ENCODE measurements at places on chromosomes 6 and 20. TPM values are rescaled to one million over a fixed set of nuclear protein-coding genes. Genes with fewer than 3 reads are reported as not detected.
A peak's percentile ranks its signal among the peaks of the same experiment; 100 is the strongest.

Gene CTAGE9
- not detected for total RNA-seq

Gene ZC2HC1B
- total RNA-seq, result 0.28 TPM

Gene LRRN4
- 0.13 TPM for total RNA-seq

Gene TREM1
- total RNA-seq, result 0.38 TPM

Gene PNISR
- total RNA-seq, result 86.4 TPM

Gene CLVS2
- 0.28 TPM for total RNA-seq

Gene DEFB132
- total RNA-seq, result not detected

Gene FRK
- total RNA-seq, result 0.08 TPM

Gene FLRT3
- 6.3 TPM for total RNA-seq

Gene PEX3
- total RNA-seq, result 16.3 TPM

Gene FAM209B
- 0.56 TPM for total RNA-seq

Gene METTL24
- 6.5 TPM for total RNA-seq

Gene C4B
- total RNA-seq, result 4.6 TPM

Gene DDX27
- total RNA-seq, result 29.6 TPM

- H3K27me3 ChIP-seq, result peaks cover 2% of the 10 kb centered on the region
- H3K36me3 ChIP-seq, result peaks cover 8% of the 10 kb centered on the region
- H3K27ac ChIP-seq, result no peak overlapping the region
- peak overlapping the region; percentile 88 for H3K4me3 ChIP-seq
These were observed 464 bp downstream of the EHMT2 start for GRCh38 chr6:31896856-31897611.

DNA sequence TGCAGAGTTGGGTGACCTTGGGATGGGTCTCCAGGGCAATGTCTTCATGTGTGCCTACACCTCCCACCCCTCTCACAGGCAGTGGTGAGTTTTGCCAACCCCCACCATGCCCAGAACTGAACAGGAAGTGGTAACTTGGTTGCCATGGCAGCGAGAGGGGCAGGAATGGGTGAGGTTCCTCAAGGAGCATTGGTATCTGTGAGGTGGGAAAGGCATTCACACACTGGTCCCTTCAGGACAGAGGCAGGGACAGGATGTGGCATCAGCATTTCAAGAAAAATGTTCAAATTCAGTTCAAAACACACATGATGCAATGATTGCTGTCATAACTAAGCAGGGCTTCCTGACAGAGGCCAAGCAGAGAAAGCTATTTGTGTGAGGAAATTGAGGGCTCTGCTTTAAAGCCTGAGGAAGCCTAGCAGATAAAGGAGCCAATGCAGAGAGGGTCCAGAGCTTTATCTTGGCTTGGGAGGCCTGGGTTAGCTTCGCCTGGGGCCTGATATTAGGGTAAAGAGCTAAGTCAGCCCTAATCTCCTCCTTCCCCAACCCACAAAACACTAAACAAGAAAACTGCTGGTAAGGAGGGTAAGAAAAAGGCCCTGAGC is 551 bp downstream of the TREML2 start:
- H3K27me3 ChIP-seq, result peaks cover 3% of the 10 kb centered on the region
- peaks cover 24% of the 10 kb centered on the region for H3K4me1 ChIP-seq
- peak; percentile 18 for DNase-seq

- no peak for DNase-seq
- peaks cover 40% of the 10 kb centered on the region for H3K4me1 ChIP-seq
- peak overlapping the region; percentile 62 for H3K4me3 ChIP-seq
- peaks cover 11% of the 10 kb centered on the region for H3K27me3 ChIP-seq
These were observed 1.0 kb upstream of the TOMM34 start for GRCh38 chr20:44961011-44961869.

- H3K36me3 ChIP-seq, result no peaks in the 10 kb centered on the region
- peak; percentile 76 for DNase-seq
- H3K27ac ChIP-seq, result peak overlapping the region; percentile 81
- peaks cover 6% of the 10 kb centered on the region for H3K27me3 ChIP-seq
- peaks cover 27% of the 10 kb centered on the region for H3K4me1 ChIP-seq
These were observed 658 bp downstream of the RIN2 start for GRCh38 chr20:19758501-19759331.

GRCh38 chr6:25342802-25343201 is 63.6 kb downstream of the CARMIL1 start:
- H3K27ac ChIP-seq, result no peak overlapping the region
- no peaks in the 10 kb centered on the region for H3K36me3 ChIP-seq
- DNase-seq, result no peak

GRCh38 chr6:16412982-16413381 is 174.6 kb downstream of the GMPR start:
- H3K4me3 ChIP-seq, result no peak overlapping the region
- no peak overlapping the region for H3K27ac ChIP-seq
- H3K36me3 ChIP-seq, result no peaks in the 10 kb centered on the region
- peaks cover 1% of the 10 kb centered on the region for H3K27me3 ChIP-seq
- no peaks in the 10 kb centered on the region for H3K4me1 ChIP-seq

DNA sequence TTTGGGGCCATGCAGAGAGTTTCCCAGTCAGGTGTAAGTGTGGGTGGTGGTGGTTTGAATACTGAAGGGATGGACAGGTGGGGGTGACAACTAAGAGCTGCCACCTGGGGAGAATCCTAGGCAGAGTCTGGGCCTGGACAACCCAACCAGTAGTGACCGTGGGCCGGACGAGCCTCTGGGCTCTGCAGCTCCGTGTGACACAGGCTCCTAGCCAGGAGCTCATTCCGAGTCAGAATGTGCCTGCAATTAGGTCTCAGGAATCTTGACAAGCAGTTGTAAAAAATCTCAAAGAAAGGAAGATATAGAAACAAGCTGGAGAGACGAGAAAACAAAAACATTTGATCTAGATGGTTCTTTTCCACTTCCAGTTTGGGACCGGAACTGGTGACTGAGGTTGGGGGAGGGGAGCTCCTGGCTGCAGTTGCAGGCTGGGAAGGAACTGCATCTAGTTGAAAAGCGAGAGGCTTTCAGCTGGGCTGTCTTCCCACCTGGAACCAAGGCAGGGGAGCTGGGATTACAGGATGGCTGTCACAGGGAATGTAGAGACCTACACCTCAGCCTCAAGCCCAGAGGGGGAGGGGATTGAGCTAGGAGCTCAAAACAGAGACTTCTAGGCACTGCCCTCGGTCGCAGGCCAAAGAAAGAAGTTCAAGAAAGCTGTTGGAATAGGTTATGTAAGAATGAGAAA is 156.9 kb downstream of the PAX1 start:
- peaks cover 9% of the 10 kb centered on the region for H3K27me3 ChIP-seq
- H3K27ac ChIP-seq, result no peak overlapping the region
- peaks cover 15% of the 10 kb centered on the region for H3K4me1 ChIP-seq
- no peak for DNase-seq
- H3K4me3 ChIP-seq, result no peak overlapping the region

GRCh38 chr6:126926926-126927325 is 191.5 kb upstream of the RSPO3 start:
- H3K36me3 ChIP-seq, result no peaks in the 10 kb centered on the region
- H3K27ac ChIP-seq, result no peak overlapping the region
- H3K4me1 ChIP-seq, result no peaks in the 10 kb centered on the region
- H3K27me3 ChIP-seq, result no peaks in the 10 kb centered on the region

DNA sequence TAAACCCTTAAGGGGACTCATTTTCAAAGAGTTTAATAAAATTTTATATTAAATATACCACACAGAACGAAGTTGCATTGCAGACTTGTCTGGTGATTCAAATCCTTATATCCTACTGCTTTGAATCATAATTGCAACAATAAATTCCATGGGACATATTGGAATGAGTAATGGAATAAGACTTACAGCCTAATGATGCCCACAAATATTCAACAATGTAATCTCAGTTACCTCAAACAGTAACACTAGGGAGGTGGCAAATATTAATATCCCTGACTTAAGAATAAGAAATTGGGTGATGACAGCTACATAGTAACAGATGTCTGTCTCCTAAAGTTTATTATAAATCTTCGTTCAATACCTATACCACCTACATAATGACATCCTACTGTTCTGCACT is 52.6 kb downstream of the BMP5 start:
- no peak overlapping the region for H3K4me3 ChIP-seq
- H3K4me1 ChIP-seq, result peaks cover 2% of the 10 kb centered on the region
- H3K27me3 ChIP-seq, result no peaks in the 10 kb centered on the region
- H3K27ac ChIP-seq, result no peak overlapping the region
- no peak for DNase-seq

- no peaks in the 10 kb centered on the region for H3K27me3 ChIP-seq
- DNase-seq, result no peak
- H3K4me3 ChIP-seq, result no peak overlapping the region
- no peak overlapping the region for H3K27ac ChIP-seq
- H3K4me1 ChIP-seq, result no peaks in the 10 kb centered on the region
- H3K36me3 ChIP-seq, result no peaks in the 10 kb centered on the region
These were observed 72.7 kb upstream of the TCF21 start for GRCh38 chr6:133816171-133816570.

- no peaks in the 10 kb centered on the region for H3K27me3 ChIP-seq
- no peak overlapping the region for H3K27ac ChIP-seq
- no peaks in the 10 kb centered on the region for H3K36me3 ChIP-seq
These were observed 130.2 kb upstream of the AKIRIN2 start for GRCh38 chr6:87832025-87832825.

DNA sequence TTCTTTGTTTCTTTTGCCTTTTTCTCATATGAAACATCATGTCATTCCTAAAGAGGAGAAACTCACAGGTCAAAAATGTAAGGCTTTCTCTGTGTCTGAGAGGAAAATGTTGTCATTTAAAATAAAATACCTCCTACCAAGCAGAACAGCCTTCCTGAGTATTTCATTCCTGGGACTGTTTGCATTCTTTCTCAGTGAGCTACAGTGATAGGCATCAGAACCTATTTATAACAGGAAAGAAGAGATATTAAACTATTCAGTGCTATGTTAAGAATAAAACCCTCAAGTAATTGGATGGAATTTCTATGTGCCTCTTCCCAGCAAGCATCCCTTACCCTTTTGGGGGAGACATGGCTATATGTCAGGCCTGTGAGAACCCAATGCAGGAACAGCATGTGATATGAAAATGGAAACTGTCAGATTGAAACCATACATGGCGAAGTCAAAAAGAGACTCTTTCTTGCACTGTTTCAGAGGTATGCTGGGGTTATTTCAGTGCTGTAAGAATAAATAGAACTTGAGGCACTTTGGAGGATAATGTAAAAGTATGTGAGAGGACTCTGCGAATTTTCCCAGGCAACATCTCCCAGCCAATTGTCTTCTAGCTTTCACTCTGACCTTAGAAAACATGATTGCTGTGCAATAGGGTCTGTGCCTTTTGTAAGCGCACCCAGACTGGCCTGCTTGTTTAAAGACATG is 133.8 kb upstream of the CCN2 start:
- no peak overlapping the region for H3K27ac ChIP-seq
- no peaks in the 10 kb centered on the region for H3K27me3 ChIP-seq
- no peak for DNase-seq
- peaks cover 6% of the 10 kb centered on the region for H3K4me1 ChIP-seq
- no peaks in the 10 kb centered on the region for H3K36me3 ChIP-seq

- H3K36me3 ChIP-seq, result no peaks in the 10 kb centered on the region
- H3K4me3 ChIP-seq, result no peak overlapping the region
- no peak overlapping the region for H3K27ac ChIP-seq
- no peaks in the 10 kb centered on the region for H3K27me3 ChIP-seq
- no peaks in the 10 kb centered on the region for H3K4me1 ChIP-seq
- DNase-seq, result no peak
These were observed 520.8 kb upstream of the RNF217 start for GRCh38 chr6:124441450-124441849.

- DNase-seq, result no peak
- H3K36me3 ChIP-seq, result peaks cover 64% of the 10 kb centered on the region
- peak overlapping the region; percentile 68 for H3K4me3 ChIP-seq
These were observed 134.8 kb downstream of the DTNBP1 start for GRCh38 chr6:15527838-15528617.

DNA sequence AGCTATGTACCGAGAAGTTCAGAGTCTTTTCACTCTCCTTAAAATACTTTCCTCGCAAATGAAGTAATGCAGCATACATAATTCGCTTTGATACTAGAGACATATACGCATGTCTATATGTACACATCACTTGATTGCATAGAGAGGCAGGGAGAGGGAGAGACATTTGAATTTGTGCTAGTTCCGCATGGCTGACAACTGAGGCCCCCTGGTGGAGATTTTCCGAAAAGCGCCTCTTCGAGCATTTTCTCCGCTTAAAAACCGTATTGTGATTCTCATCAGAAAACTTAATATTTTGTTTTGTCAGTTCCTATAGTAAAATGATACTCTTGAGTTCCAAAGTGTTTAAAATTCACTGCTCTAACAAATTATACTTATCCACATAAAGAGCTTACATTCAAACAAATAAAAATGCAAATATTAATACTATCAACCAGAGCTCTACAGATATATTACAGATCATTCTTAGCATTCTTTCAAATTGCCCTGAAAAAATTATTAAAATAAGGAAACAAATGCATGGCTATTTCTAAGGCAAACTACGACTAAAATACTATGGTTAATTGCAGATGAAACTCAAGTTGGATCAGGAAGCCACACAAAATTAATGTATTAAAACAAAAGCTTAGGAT is 637 bp downstream of the MYLK4 start:
- H3K27me3 ChIP-seq, result no peaks in the 10 kb centered on the region
- no peak overlapping the region for H3K27ac ChIP-seq
- DNase-seq, result peak; percentile 67
- H3K4me3 ChIP-seq, result no peak overlapping the region
- H3K36me3 ChIP-seq, result no peaks in the 10 kb centered on the region

DNA sequence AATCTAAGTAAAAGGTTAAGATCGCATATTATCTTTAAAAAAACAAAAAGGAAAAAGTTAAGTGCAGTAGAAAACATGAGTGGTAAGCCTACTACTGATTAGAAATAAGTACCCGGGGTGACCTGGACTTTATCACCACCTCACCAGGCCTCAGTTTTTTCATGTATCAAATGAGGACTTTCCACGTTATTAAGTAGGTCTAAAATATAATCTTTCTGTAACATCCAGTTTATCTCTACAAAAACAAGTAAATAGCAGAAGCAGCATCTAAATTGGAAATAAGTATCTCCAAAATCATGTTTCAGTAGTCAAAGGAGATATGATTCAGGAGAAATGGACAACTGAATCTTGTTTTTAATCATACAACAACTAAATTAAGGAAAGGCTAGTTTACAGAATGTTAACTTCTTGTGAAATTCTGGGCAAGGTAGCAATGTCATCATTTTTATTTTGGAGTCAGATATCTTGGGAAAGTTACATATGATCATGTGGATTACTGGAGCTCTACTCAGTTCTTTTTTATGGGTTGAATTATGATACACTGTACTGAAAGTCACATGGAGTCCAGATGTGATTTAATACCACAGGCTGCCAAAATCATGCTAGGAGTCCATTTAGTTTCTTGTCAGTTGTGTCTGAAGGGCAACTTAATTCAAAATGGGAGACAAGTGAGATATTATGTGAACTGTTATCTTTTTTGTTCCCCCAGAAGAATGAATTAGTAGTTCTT is 114.7 kb upstream of the PRL start:
- no peak overlapping the region for H3K4me3 ChIP-seq
- H3K4me1 ChIP-seq, result peaks cover 15% of the 10 kb centered on the region
- no peaks in the 10 kb centered on the region for H3K36me3 ChIP-seq
- peaks cover 3% of the 10 kb centered on the region for H3K27me3 ChIP-seq
- DNase-seq, result no peak

Data from endothelial cell (in vitro differentiated cells).